Type B pancreatic cell (in vitro differentiated cells): ENCODE measurements at places on chromosomes 4 and X.

GRCh38 chrX:72176981-72177380 is 4.6 kb upstream of the PIN4 start:
- DNase-seq: no peak

GRCh38 chr4:10671366-10671765 is 13.2 kb downstream of the CLNK start:
- no peak for DNase-seq

- DNase-seq: no peak
These were observed 3.3 kb downstream of the SH3TC1 start for GRCh38 chr4:8202108-8203051.

GRCh38 chr4:114196606-114197005 is 217.2 kb upstream of the ARSJ start:
- DNase-seq: no peak

GRCh38 chrX:117400005-117400404 is 716.6 kb downstream of the KLHL13 start:
- DNase-seq: no peak

- DNase-seq: no peak
These were observed 230.7 kb downstream of the AFAP1 start for GRCh38 chr4:7708981-7709380.

GRCh38 chr4:55173580-55173979 is 48.2 kb upstream of the KDR start:
- DNase-seq: no peak

DNA sequence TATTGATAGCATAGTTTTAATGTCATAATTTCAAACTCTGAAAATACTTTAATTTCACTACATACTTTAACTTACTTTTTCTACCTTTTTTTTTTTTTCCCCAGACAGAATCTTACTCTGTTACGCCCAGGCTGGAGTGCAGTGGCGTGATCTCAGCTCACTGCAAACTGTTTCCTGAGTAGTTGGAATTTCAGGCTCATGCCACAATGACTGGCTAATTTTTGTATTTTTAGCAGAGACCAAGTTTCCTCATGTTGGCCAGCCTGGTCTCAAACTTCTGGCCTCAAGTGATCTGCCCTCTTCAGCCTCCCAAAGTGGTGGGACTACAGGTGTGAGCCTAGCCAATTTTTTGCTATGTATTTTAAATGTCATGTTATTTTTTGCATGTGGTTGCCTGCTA is 741.6 kb downstream of the TRAM1L1 start:
- no peak for DNase-seq

- no peak for DNase-seq
These were observed 7.6 kb upstream of the BST1 start for GRCh38 chr4:15695240-15695699.

DNA sequence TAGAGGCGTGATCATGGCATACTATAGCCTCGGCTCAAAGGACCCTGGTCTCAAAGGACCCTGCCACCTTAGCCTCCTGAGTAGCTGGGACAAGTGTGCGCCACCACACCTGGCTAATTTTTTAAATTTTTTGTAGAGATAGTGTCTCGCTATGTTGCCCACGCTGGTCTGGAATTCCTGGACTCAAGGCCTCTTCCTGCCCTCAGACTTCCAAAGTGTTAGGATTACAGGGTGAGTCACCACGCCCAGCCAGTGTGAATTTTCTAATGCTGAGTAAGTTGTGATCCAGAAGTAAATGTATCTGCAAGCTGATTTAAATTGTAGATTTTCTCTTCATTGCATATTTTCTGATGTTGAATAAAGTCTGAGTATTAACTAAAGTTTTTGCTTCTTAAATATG is 2.6 kb upstream of the ZNF674 start:
- DNase-seq: no peak

DNA sequence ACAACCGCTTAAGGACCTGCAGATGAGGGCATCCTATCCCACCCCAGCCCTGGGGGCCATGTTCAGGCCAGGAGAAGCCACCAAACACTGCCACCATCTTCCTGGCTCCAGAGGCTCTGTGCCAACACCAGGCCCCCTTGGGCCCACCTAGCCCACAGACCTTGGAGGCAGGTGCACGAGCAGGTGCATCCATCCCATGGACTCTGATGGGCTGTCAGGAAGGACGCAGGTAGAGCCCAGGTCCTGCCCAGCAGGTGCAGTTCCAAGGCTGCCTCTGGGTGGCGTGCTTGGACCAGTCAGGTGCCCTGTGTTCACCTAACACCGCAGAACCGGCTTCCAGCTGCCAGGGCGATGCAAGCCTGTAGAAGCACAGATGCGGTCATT is 22.8 kb upstream of the PDE6B start:
- DNase-seq: peak; percentile 81

GRCh38 chr4:127370604-127371003 is 262.2 kb upstream of the INTU start:
- no peak for DNase-seq

GRCh38 chr4:61294936-61295335 is 94.8 kb downstream of the ADGRL3 start:
- DNase-seq: no peak

GRCh38 chrX:78979789-78980464 is 34.7 kb downstream of the P2RY10 start:
- DNase-seq: no peak

DNA sequence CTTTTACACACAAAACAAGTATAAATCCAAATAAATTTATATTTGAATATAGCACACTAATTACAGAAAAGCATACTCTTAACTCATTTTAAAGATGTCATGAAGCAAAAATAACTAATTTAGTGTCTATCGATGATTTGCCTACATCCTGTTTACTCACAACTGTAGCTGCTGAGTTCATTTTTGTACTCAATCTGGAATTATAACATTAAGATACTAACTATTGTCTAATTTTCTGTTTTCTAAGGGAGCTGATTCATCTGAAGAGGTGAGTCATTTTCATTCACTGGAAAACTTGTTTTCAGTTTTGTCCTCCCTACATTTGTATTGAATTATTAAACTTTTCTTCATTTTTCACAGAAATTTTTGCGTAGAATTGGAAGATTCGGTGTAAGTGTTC is 3.7 kb downstream of the STATH start:
- DNase-seq: no peak

GRCh38 chr4:111652236-111652635 is 493.0 kb upstream of the FAM241A start:
- no peak for DNase-seq

GRCh38 chr4:185020863-185021761 is 2.8 kb downstream of the HELT start:
- no peak for DNase-seq

GRCh38 chr4:101527188-101527587 is 179.9 kb upstream of the PPP3CA start:
- no peak for DNase-seq

- DNase-seq: no peak
These were observed 4.0 kb upstream of the SH2D1A start for GRCh38 chrX:124342174-124342867.

DNA sequence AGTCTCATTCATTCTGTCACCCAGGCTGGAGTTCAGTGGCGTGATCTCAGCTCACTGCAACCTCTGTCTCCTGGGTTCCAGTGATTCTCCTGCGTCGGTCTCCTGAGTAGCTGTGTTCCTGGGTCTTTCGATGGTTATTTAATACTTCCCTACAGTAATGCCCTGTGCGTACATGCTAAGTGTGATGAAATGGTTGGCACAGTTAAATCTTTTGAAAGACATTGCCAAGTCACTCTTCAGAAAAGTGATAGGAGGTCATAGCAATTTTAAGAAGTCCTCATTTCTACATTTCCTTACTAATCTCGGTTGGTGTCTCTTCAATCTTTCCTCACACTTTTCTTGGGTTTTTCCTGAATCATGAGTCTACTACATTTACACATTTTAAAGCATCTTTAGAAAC is 14.4 kb downstream of the HTT-AS start:
- no peak for DNase-seq

DNA sequence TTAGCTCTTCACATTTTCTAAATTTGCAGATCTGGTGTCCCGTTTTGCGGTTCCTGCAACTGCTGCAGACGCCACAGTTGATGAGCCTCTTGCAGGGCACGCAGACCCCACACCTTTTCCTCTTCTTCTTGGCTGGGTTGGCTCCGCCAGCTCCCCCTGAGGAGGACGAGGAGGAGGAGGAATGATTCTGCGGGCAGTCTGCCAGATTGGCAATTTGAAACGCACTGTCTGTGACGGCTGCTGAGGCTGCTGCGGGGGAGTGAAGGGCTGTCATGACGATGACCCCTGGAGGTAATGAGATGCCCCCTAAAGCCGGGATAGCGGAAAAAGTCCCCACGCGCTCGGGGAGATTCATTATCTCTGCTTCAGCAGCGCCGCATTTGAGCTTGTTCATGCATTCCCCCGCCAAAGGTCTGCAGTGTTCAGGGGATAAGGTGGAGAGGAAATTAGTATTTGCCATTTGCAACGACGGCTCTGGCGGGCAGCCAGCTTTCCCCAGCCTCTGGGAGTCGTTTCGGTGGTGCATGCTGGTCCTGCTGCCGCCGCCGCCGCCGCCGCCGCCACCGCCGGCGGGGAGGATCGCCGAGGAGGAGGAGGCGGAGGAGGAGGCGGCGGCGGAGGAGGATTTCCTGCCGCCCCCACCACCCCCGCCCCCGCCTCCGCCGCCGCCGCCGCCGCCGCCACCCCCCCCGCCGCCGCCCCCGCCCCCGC is 3.8 kb downstream of the CXXC4 start:
- DNase-seq: peak; percentile 90

- DNase-seq: no peak
These were observed 56.2 kb downstream of the APOO start for GRCh38 chrX:23851544-23851943.

DNA sequence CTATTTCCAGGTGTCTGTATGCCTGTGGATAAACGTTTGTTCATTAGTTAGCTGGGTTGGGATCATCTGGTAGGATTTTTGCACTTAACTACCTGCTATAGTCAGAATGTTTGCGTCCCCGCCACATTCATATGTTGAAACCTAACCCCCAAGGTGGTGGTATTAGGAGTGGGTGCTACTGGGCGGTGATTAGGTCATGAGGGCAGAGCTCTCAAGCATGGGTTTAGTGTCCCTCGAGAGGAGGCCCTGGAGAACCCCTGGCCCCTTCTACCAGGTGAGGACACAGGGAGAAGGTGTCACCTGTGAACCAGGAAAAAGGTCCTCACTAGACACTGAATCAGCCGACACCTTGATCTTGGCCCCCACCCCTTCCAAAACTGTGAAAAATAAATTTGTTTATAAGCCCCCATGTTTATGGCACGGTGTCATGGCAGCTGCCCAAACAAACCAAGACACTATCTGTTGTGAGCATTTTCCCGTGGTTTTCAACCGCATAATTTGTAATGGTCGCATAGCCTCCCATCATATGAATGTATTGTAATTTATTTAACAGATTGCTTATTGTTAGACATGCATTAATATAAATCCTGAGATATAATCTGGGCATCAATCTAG is 92.7 kb upstream of the TRIM2 start:
- DNase-seq: no peak

DNA sequence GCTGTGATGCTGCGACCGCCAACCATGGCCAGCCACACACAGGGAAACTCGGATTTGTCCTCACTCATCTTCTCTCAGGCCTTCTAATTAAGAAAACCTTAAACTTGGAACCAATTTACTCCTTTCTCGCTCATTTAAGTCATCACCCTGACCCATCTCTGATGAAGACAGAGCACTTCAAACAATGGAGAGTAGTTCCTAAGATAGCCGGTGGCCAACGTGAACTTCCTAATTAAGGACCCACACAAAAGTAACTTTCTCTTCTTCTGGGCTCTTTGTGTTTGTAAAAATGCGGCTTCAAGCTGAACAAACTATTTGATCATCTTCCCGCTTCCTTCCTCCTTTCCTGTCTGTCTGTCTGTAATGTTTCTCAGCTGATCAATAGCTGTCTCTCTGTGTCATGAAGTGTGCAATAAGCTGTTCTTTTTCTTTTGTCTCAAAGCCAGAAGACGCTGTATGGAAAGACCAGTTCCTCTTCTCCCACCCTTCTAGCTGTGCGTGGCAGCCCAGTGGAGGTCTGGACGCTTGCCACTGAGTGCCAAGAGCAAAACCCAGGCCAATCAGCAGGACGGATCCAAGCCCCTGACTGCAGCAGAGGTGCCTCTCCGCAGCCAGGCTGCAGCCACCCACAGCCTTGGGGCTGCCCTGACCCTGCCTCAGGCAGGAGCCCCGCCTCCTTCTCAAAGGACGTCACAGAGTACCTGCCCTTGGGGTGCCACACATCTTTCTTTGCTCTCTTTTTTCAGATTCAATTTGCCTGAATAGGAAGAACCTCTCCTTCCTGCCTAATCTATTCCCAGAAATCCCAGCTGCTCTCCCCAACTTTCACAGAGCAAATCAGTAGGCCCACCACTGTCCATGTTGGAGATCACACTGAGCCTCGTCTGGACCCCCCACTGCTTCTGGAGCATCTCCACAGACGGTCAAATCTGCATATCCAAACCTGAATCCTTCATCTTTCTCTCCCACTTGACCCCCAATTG is 59.3 kb downstream of the MAML3 start:
- no peak for DNase-seq
